ENCODE measurements at places on chromosomes 6 and 20.

- DNase-seq: peak; percentile 41
Observed at GRCh38 chr6:2534406-2535042, 216.2 kb downstream of the MYLK4 start.

DNA sequence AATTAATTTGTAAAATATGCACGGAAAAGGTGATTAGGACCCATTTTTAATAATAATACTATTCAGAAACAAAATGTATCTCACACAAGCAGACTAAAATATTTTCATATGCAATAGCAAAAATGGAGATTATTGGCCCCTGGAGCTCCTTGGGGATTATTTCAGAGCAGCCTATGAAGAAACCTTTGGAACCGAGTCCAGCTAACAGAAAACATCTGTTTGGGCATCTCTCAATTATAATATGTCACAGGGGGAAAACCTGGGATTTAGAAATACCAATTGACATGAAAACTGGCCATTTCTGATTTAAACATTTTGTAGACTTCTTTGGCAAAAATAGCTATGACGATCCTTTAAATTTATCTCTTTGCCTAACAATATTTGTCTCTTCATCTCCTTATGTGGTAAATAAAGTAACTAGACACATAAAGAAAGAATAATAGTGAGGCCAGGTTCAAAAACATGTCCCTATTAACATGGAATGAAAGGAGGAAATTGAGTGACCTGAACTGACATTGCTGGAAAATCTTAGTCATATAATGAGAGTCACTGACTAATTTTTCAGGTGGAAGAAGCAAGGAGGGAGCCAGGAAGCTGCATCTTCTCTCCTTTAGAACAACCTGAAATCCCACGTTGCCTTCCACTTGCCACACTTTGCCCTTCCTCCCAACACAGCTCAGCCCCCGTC, 199.0 kb downstream of the SOD2 start:
- DNase-seq: no peak

DNA sequence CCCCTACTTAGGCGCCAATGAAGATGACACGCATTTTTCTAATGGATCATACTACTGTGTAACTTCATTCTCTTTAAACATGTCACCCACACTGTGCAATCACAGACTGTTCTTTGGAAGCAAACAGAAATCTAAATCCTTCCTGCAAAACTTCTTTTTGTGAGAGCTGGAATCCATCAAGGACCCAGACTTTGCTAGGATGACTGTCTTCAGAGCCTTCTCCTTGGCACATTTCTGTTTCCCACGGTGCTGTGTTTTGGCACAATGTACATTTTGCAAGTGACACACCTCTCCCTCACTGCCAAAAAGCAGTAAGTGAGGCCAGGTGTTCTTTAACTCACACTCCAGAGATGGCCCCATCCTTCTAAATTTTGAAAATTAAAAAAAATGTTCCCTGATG, 21.7 kb upstream of the TAGAP start:
- DNase-seq: no peak

DNA sequence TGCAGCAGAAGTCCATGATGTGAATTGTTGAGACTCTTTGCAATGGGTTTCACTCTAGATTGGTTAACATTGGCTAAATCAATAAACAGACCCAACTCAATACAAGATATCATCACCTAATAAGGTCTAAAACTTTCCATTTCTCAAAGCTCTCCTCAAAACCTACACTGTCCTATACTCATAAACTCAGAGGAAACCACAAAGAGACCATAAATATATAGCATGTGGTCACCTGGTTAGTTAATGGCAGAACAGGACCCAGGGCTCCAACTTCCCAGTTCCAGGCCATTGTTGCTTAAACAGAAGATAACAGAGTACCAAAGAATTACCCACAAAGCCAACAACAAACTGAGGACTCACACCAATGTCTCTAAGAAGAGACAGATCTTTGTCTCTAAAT, 12.0 kb downstream of the RTN4IP1 start:
- DNase-seq: no peak

DNA sequence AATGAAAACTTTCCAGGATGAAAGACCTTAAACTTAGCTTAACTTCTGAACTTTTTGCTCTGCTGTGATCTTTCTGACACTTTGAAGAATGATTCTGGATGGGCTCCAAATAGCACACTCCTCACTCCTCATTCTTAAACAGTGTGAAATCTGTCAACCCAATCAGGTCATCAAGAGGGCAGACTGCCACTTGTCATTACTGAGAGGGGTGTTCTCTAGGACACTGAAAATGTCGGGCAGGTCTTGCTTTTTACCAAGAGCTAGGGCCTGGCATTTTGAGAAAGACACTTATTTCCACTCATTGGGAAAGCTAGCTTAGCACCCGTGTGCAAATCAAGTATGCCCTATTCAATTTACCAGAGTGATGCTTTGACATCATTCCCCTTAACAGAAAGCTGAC, 122.2 kb downstream of the MTFR2 start:
- no peak for DNase-seq

GRCh38 chr6:149284904-149285303, 32.6 kb upstream of the TAB2 start:
- DNase-seq: no peak

All from cardiac muscle cell (in vitro differentiated cells and primary cell).